ENCODE measurements at places on chromosomes 6 and 20.
A peak's percentile ranks its signal among the peaks of the same experiment; 100 is the strongest.

DNA sequence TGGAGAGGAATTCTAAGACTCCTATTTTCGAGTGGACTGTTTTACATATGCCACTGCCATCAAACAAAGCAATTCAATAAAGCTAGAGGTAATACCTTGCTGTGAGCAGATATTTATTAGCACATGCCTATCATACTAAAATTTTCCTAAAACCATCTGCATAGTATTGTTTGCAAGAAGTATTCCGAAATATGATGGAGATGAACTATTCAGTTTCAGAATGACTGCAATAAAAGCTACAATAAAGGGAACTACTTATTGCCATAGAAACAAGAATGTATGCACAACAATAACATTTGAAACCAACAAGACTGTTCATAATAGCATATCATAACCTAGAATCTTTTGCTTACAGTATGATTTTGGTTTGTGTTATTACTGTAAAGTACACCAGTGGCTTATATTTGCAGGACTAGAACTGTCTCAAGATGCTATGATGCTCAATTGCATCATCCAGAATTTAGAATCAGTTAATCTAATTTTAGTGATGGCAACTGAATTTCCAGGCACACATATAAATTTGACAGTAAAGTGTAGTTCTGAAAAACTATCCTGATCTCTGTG is 144.3 kb downstream of the GRIK2 start:
- DNase-seq: peak; percentile 45

- no peak for DNase-seq
These were observed 10.7 kb upstream of the RFX6 start for GRCh38 chr6:116866281-116866871.

DNA sequence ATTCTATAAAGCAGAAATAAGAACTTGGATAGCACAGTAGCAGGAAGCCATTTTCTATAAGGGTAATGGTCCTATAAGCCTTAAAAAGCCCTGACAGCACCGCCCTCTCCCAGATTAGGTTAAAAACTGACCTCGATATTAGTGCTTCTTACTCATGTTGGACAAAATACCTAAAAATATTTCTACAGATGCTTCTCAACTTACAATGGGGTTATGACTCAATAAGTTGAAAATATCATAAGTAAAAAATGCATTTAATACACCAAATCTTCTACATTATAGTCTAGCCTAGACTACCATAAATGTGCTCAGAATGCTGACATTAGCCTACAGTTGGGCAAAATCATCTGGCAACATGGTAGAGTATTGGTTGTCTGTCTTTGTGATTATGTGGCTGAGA is 70.3 kb downstream of the SESN1 start:
- DNase-seq: no peak

- DNase-seq: no peak
These were observed 29.3 kb downstream of the ZBTB9 start for GRCh38 chr6:33483678-33484077.

DNA sequence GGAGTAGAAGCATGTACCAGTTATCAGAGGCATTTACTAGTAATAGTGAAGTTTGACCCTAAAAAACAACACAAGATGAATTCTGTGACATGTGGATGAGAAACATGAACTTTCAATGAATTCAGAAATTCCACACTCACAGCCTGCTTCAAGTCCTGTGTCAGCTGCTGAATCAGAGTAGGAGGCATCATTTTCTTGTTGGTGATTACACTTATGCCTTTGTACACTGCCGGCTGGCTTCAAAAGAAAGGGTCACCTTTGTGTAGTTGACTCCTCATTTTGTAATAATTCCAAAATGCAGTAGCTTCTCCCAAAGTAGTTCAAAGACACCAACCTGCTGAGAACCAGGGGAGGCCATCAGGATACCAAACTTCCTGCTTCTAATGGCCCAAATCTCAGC is 165.5 kb downstream of the BACH2 start:
- no peak for DNase-seq

GRCh38 chr6:115610696-115611095 is 450.0 kb downstream of the FRK start:
- no peak for DNase-seq

DNA sequence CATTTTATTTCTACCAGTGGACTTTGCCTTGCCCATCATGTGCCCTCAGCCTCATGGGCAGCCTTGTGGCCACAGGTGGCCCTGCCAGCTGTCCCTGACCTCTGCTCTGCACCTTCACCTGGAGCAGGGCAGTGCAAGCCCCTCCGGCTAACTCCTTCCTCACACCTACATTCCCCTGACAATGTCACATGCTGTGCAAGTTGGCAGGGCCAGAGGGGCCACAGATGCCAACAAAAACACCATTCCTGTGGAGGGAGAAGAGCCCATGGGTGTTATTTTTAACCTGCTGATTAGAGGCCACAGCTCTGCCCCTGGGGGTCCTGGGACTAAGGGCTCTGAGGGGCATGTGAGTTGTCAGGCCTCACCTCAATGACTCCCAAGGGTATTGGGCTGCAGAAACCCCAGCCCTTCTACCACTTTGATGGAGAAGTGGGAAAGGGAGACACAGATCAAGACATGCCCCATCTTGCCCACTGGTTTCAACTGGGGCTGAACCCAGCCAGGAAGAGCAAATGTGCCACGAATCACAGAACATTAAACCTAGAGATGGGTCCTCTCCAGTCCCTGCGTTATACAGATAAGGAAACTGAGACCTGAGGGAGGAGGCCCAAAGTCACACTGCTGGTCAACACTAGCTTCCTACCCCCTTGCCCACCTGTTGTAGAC is 65.0 kb downstream of the MRPL14 start:
- no peak for DNase-seq

Measured in NCI-H69 (cell line).